Frontal cortex (tissue), 4 donors: ENCODE measurements at places on chromosomes 1 and 21. TPM values are rescaled to one million over a fixed set of nuclear protein-coding genes. Genes with fewer than 3 reads are reported as not detected.

The NUDT4B gene
- total RNA-seq, result 15.9 TPM

- no peak for DNase-seq
Observed at GRCh38 chr1:215599418-215600074, 32.4 kb downstream of the KCTD3 start.

DNA sequence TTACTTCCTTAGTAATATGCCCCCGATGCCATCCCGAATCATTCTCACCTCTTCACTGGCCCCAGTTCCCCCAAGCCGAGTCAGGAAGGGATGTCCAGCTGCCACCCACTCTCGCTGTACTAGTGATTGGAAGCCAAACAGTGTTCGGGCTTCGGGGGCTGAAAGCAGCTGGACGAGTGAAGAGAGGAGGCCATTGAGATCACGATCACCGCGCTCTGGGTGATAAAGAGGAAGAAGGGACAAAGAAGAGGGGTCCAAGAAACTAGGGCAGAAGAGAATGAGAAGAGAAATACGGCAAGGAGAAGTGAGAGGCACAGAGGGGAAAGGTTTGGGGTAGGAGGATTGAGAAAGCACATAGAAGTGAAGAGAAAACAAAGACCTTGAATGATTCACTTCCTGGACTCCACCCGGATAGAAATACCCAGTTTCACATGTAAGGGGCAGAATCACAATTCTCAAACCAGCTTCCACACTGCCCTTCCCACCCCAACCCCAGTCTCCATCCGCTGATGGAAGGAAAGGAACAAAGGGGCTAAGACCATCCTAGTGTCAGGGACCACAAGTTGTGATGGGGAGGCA, 3.7 kb upstream of the SF3B4 start:
- DNase-seq, result no peak

DNA sequence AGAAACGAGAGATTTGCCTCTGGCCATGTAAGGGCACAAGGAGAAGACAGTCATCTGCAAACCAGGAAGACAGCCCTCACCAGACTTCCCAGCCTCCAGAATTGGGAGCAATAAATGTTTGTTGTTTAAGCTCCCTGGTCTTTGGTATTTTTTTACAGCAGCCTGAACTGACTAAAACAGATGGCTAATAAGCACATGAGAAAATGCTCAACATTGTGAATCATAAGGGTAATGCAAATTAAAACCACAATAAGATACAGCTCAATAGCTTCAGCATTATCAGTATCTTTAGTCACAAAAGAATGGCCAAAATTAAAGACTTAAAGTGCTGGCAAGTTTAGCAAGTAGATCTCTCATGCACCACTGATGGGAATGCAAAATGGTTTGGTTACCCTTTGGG, 11.7 kb downstream of the UBE2G2 start:
- DNase-seq, result no peak

GRCh38 chr1:245683676-245684075, 528.9 kb downstream of the KIF26B start:
- DNase-seq, result no peak

- DNase-seq, result no peak
Observed at GRCh38 chr1:152961226-152961891, 9.1 kb upstream of the SPRR4 start.

GRCh38 chr1:43140583-43140982, 31.5 kb downstream of the EBNA1BP2 start:
- no peak for DNase-seq

GRCh38 chr1:200022239-200022804, 5.2 kb upstream of the NR5A2 start:
- no peak for DNase-seq

- no peak for DNase-seq
Observed at GRCh38 chr1:114034567-114035303, 55.5 kb downstream of the OLFML3 start.

The C1orf116 gene
- not detected for total RNA-seq

The ST6GALNAC3 gene
- 14.3 TPM for total RNA-seq

GRCh38 chr1:5481889-5482288, 510.3 kb downstream of the NPHP4 start:
- no peak for DNase-seq

GRCh38 chr1:18018366-18018765, 89.2 kb upstream of the IGSF21 start:
- no peak for DNase-seq

- no peak for DNase-seq
Observed at GRCh38 chr1:13830616-13831280, 130.8 kb downstream of the PRDM2 start.

GRCh38 chr1:40384413-40384762, 10.9 kb downstream of the SMAP2 start:
- DNase-seq, result no peak

The CHI3L2 gene
- 0.41 TPM for total RNA-seq

The CFHR1 gene
- 0.41 TPM for total RNA-seq

The CELA2A gene
- not detected for total RNA-seq

GRCh38 chr1:184677344-184677743, 77.3 kb downstream of the EDEM3 start:
- no peak for DNase-seq

DNA sequence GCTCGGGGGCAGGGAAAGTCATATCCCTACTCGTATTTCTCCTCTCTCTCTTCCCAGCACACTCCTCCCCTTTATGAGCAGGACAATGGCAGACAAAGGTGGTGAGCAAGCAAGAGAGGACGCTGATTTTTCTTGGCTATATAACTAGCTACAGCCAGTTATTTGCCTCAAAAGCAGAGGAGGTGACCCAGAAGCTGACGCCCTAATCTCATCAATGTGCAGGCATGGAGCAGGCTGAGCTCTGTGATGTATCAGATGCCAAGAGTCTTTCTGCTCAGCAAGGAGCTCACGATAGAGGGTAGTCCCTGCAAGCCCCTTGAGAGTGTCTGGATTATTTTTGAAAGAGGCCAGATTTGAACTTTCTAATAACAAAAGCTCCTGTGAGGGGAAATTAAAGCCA, 75.5 kb downstream of the ASTN1 start:
- no peak for DNase-seq

DNA sequence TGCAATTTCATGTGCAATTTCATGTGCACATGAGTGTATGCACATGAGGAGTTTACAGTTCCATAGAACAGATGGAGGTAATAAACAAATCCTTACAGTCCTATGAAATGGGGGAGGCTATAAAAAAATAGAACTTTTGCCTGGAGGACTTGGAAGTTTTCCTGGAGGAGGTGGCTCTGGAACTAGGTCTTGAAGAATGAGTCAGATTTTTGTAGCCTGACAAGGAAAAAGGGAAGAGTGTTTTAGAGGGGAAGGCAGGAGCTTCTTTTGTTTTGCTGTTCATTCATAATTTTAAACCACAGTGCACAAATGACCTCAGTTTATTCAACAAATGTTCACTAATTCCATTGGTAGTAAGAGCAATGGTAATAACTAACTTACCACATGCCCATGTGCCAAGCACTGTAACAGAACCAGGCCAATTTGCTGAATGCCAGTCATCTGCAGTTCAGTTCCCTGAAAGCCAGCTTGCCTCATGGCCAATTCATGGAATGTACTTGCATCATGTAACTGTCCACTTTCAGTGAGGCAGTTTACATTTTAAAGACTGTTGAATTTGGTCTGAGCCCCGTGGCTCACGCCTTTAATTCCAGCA, 2.7 kb downstream of the DIO1 start:
- DNase-seq, result no peak

- no peak for DNase-seq
Observed at GRCh38 chr1:58256041-58256440, 290.5 kb downstream of the OMA1 start.

The GPR157 gene
- total RNA-seq, result 0.41 TPM

The SLFNL1 gene
- total RNA-seq, result 0.82 TPM

- DNase-seq, result no peak
Observed at GRCh38 chr1:172708452-172708851, 49.5 kb downstream of the FASLG start.

The HTR1D gene
- under 0.01 TPM for total RNA-seq

The PFDN2 gene
- 53.8 TPM for total RNA-seq

The HTR6 gene
- total RNA-seq, result 0.41 TPM

DNA sequence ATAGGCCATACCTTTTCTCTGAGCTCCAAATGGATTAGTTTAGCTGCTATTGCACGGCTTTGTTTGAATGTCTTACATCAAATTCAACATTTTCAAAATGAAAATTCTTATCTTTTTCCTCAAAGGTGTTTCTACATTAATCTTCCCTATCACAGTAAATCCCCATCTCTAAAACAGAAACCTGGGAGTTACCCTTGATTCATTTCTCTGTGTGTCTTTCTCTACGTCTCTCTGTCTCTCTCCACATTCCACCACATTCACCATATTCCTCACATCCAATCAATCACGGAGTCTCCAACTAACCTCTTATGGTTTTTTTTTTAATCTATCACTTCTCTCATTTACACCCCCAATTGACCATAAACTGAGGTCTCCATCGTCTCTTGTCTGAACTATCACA, 24.1 kb downstream of the PTGER3 start:
- DNase-seq, result no peak

GRCh38 chr1:162391790-162392563, 10.4 kb downstream of the C1orf226 start:
- DNase-seq, result no peak

The ADGRB2 gene
- total RNA-seq, result 42.4 TPM

DNA sequence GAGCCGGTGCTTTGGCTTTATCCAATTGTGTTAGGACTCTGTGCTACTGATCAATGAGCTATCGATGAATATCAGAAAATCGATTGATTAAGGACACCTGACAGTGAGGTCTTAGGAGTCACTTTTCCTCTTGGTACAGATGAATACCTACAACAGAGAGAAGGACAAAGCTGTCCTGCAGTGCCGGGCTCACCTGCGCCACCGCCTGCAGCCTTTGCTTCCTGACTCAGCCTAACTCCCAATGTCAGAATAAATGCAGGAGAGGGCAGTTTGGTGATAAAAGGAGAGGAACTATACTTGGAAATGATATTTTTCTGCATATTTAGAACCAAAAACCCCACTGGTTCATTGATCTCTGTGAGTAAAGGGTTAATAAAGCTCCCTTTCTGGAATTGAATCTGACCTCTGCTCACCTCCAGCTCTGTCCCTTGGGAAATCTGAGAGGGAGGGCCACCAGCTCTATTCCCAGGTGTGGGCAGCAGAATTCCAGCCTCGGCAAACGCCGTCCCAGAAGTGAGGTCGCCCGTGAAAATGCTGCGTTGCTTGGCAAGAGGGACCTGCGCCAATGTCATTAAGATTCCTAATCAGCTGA, 39.3 kb downstream of the POFUT2 start:
- DNase-seq, result no peak

DNA sequence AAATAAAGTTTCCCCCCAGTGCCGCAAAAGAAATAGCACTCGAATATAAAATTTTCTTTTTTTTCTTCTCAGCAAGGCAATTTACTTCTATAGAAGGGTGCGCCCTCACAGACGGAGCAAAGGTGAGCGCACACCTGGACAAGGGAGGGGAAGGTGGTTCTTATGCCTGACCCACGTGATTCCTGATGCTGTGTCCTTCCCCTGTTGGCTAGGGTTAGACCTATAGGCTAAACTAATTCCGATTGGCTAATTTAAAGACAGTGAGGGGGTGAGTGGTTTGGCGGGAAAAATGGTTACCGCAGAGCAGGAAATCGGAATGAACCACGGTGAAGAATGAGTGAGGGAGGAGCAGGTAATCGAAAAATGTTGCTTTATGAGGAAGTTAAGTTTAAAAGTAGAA, 607 bp upstream of the FAAH start:
- no peak for DNase-seq

- no peak for DNase-seq
Observed at GRCh38 chr1:98086156-98086555, 165.3 kb upstream of the DPYD start.

- DNase-seq, result peak; percentile 47
Observed at GRCh38 chr21:42258885-42259407, 40.0 kb downstream of the ABCG1 start.

- DNase-seq, result peak; percentile 87
Observed at GRCh38 chr1:178037510-178038253, 56.2 kb upstream of the RASAL2 start.

The FAM3B gene
- total RNA-seq, result not detected

DNA sequence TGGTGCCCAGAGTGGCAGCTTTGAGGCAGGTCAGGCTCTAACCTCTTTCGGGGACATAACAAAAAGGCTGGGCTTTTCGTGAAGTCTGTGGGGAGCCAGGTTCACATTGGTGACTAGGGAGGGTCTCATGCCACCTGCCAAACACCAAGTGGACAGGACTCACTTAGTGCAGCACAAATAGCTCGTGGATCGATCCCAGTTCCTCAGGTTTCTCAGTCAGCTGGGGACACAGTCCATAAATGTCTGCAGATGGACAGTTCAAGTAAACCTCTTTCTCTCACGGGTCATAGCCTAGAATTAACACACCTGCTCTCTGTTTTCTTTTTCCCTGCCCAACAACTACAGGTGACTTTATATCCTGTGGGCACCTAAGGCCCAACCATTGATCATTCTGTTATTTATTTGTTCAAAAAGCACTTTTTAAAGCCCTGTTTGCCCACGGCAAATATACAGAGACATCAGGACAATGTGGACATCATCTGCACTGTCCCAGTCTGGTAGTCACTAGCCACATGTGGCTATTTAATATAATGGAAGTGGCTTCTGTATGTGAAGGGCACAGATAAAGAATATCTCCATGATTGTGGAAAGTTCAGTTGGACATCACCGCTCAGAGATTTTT, 53.5 kb downstream of the CAPN2 start:
- no peak for DNase-seq

- no peak for DNase-seq
Observed at GRCh38 chr1:155169541-155169940, 3.6 kb downstream of the KRTCAP2 start.

DNA sequence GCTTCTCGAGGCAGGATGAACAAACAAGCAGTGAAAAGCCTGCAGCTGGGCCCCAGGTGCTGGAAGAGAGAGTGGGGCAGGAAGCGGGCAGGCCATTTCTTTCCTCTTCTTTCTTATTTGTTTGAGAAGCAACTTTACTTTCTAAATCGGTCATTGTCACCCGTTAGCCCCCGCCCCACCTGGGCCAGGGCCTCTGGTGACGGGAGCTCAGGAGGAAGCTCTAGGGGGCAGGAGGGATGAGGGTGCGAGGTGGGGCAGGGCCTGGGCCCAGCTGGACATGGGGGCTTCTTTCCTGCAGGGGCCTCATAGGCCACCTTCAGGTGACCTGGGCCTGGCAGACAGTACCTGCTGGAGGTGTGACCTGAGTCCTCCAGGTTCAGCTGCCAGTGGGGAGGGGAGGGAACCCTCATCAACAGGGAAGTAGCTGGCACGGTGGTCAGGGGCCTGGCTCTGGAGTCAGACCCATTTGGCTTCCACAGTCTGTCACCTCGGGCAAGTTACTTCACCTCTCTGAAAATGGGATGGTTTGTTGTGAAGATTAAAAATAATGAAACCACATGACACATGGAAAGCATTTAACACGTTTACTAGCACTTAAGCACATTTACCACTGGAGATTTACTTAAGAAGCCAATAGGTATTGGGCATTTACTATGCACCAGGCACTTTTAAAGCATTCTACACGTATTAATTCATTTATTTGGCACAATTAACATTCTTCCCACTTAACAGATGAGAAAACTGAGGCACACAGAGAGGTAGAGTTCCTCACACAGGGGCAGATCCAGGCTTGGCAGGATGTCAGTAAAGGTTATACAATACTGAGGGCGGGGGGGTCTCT, 54.1 kb upstream of the ID3 start:
- DNase-seq, result no peak
